ENCODE measurements at places on chromosomes 7 and 10.
A peak's percentile ranks its signal among the peaks of the same experiment; 100 is the strongest.

GRCh38 chr7:91263384-91264045 lies 718 bp upstream of the FZD1 start:
- peaks cover 8% of the 10 kb centered on the region for H3K27me3 ChIP-seq
- H3K4me3 ChIP-seq, result peak overlapping the region; percentile 14
- H3K27ac ChIP-seq, result no peak overlapping the region
- no peaks in the 10 kb centered on the region for H3K36me3 ChIP-seq
- peaks cover 8% of the 10 kb centered on the region for H3K4me1 ChIP-seq

DNA sequence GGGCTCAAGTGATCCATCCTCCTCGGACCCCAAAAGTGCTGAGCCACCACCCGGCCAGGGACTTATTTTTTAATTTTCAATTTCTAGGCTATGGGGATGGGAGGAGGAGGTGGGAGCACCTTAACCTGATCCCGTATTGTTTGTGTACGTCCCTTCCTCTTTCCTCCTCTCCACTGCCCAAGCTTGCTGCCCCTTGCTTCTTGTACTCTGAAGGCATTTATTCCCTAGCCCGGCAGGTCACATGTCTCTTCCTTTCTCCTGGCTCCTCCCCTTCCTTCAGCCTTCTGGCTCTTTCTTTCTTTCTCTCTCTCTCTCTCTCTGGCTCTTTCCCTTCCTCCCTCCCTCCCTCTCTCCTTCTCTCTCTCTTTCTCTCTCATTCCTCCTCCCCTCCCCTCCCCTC lies 56.0 kb downstream of the COL26A1 start:
- no peaks in the 10 kb centered on the region for H3K27me3 ChIP-seq
- H3K27ac ChIP-seq, result no peak overlapping the region
- DNase-seq, result no peak

GRCh38 chr10:93850031-93851015 lies 43.5 kb upstream of the SLC35G1 start:
- DNase-seq, result no peak
- no peak overlapping the region for H3K4me3 ChIP-seq
- no peak overlapping the region for H3K27ac ChIP-seq
- no peaks in the 10 kb centered on the region for H3K4me1 ChIP-seq
- H3K36me3 ChIP-seq, result no peaks in the 10 kb centered on the region
- H3K27me3 ChIP-seq, result no peaks in the 10 kb centered on the region

DNA sequence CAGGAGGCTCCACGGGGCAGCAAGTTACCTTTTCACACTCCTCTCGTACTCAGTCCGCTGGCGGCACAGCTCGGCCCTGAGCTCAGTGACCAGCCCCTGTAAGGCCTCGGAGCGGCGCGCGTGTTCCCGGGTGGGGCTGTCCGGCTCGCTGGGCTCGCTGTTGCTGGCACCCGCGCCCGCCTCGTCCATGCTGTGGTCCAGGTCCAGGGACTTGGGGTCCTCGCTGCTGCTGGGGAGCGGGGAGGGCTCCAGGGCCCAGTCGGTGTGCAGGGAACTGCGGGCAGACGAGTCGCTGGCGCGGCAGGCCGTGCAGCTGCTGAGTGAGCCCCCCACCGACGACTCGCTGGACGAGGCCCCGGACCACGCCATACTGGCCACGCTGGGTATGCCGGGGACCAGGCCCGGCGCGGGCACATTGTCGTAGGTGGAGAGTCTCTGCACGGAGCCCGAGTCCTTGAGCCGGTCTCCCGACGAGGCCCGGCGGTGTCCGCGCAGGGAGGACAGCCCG lies 143.8 kb downstream of the MAPK8 start:
- no peaks in the 10 kb centered on the region for H3K27me3 ChIP-seq
- no peaks in the 10 kb centered on the region for H3K4me1 ChIP-seq
- no peak overlapping the region for H3K4me3 ChIP-seq
- DNase-seq, result no peak
- H3K27ac ChIP-seq, result no peak overlapping the region

GRCh38 chr10:113530476-113530875 lies 22.4 kb upstream of the HABP2 start:
- H3K27me3 ChIP-seq, result no peaks in the 10 kb centered on the region
- H3K4me3 ChIP-seq, result no peak overlapping the region
- no peaks in the 10 kb centered on the region for H3K4me1 ChIP-seq
- DNase-seq, result no peak
